ENCODE measurements at places on chromosomes 5 and 9.

- no peak for DNase-seq
Measured at GRCh38 chr9:85142496-85142911, 473.0 kb downstream of the NTRK2 start.

GRCh38 chr9:124242331-124243194, 15.2 kb upstream of the NEK6 start:
- DNase-seq, result no peak

GRCh38 chr5:30030101-30030500, 1163.4 kb upstream of the CDH6 start:
- DNase-seq, result no peak

DNA sequence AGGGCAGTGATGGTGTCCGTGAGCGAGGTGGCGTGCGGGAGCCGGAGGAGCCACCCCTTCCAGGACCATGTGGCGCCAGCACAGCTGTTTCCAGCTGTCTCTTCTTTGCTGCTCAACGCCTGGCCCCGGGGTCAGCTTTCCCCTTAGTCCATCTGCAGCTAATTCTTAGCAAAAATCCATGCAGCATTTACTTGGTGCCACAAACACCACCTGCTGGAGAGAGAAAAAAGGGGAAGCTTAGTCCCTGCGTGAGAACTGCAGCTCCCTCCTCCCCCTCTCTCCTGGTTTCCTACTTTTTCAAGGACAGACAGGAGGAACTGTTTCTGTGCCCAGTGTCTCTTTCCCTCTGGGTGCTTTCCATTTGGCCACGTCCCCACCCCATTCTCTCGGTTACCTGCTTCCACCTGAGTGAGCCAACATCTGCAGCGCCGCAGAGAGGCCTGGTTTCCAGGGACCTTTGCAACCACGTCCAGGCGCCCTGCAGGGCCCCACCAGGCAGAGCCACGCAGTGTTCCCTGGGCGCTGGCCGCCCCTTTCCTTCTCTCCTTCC, 3.4 kb downstream of the SLC6A19 start:
- DNase-seq, result peak; percentile 87

DNA sequence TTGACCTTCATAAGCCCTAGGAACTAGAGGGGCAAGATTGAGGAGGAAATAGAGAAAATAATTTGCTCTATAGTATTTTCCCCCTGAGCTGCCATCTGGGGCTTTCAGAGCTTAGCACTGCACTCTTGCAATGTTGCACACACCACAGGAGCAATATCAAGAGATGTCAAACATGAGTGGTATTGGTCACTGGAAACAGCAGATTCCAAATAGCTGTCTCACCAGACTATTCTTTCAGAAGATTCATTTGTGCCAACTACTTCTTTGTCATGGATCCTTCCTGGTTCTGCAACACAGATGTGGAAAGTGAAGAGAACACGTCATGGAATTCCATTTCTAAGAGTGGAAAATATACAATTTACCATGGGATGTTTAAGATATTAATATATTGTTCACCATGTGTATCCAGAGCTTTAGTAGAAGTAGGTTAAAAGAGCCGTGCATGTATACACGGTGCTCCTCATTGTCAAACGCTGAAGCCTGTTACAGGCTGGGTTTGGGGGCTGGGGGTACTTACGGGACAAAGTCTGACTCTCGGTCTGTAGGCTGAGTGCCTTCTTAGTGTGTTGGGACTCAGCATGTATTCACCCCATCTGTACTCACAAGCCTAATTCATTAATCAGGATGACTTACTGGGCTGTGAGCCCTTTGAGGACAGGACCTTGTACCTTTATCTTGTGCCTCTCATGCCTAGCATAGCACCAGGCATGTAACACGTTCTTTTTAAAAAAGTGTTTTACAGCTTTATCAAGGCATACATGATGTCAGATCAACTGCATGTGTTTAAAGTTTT, 31.4 kb upstream of the GDNF start:
- no peak for DNase-seq

GRCh38 chr5:66231508-66231907, 87.4 kb downstream of the SREK1 start:
- DNase-seq, result no peak

Measured in 8988T (cell line).